Stimulated activated CD8-positive, alpha-beta memory T cell treated with anti-CD3 and anti-CD28 coated beads, Interleukin-4, amount 100 ng/mL, for 4 hours (primary cell): ENCODE measurements at places on chromosomes 3 and 15.

DNA sequence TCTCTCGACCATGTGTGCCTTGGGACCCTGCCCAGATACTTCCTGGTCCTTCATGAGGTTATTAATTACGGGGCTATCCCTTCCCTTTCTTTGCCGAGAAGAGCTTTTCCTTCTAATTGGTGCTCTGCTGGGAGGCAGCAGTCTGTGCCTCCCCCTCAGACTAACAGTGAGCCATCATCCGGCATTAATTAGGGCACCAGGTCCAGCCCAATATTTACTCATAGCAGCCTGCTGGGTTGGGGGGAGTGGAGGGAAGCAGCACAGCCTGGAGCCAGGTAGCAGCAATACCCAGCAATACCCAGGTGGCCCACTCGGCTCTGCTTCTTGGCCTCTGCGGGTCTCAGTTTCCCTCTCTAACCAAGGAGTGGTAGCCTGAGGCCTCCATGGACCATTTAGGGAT lies 20.1 kb downstream of the CACNA2D2 start:
- DNase-seq = no peak

- no peak for DNase-seq
These were observed 137.9 kb downstream of the CBLB start for GRCh38 chr3:105730801-105731354.

DNA sequence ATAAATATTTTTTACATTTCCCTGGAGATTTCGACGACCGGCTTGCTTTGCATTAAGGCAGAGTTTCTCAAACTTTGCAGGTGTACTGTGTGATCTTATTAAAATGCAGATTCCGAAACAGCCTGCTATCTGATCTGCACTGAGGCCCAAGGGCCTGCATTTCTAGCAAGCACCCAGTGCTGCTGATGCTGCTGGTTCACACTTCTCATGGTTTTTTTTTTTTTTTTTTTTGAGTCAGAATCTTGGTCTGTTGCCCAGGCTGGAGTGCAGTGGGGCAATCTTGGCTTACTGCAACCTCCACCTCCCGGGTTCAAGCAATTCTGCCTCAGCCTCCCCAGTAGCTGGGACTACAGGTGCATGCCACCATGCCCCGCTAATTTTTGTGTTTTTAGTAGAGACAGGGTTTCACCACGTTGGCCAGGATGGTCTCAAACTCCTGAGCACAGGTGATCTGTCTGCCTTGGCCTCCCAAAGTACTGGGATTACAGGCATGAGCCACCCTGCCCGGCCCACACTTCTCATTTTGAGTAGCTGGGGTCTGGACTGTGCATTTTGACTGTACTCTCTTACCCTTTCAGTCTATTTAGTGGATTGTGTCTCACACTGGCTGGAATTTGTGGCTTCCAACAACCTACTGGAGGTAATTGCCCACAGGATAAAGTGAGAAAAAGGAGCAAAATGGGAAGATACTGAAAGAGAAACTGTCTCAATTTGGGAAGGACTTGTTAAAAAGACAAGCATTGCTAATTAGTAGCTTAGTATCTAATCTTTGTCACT lies 94.1 kb downstream of the ITPR1 start:
- DNase-seq = no peak

- DNase-seq = no peak
These were observed 29.8 kb downstream of the PPCDC start for GRCh38 chr15:75052972-75053747.

DNA sequence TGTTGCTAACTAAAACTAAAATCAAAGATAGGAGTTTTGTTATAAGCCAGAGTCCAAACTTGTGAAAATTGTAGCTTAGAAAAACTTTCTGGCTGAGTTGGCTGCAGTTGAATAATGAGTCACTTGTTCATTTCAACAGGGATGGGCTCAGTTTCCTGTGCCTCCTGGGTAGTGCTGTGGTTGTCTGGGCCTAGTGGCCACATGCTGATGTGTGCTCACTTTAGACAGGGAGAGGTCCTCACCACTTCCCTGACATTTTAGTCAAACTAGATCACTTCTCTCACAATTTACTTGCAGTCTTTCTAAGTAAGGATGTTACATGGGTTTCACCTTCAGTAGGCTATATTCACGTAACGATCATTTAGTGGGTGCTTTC lies 6.3 kb upstream of the UBE2Q2 start:
- DNase-seq = no peak

GRCh38 chr3:44066806-44067205 lies 174.9 kb upstream of the TOPAZ1 start:
- no peak for DNase-seq

GRCh38 chr3:181929501-181929900 lies 217.8 kb downstream of the SOX2 start:
- no peak for DNase-seq
